ENCODE measurements at places on chromosomes 2 and 18.

- DNase-seq: no peak
Measured at GRCh38 chr2:28828382-28828781, 17.7 kb downstream of the SPDYA start.

DNA sequence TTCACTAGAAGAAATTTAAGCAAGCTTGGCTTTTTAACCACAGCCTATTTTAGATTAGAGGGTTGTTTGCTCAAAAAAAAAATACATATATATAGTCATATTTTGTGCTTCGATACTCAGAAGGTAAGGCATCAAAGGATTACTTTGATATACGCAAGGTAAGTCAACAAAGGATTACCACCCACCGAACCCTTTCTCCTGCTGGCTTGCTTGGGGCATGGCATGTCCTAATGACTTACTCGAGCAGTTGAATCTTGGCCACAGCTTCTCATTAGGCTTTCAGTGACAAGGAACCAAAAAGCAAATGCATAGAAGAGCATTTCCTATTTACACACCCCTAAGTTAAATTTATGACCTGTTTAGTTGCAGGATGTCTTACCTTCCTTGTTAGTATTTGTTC, 295.7 kb downstream of the AGAP1 start:
- DNase-seq: no peak

DNA sequence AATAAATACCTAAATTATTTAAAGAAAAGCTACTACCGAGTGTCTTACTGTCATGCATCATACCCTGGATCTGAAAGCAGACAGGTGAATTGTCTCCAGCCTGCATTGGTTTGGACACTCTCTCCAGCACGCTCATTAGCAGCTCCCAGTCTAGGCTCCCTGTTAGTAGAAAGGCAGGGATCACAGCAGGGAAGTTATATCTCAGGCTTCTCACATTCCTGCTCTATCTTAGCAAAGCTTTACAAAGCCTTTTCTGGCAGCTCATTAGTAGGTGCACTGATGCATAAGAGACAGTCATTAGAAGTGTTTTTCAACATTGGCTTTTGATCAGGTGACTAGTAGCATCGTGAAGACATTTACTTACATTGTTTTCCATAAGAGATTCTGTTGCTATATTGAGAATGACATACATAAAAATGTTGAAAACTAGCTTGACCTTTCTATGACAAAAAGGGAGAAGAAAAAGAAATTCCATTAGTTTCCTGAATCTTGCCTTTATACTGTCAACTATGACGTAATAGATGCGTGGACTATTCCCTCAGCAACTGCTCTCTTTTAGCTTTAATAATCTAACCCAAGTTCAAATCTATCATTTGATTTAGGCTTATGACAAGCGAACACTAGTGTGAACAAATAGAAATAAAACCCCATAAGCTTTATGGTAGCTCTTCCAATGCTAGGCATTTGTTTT, 408.7 kb upstream of the KCNH7 start:
- DNase-seq: no peak

GRCh38 chr2:127740665-127741288, 39.5 kb downstream of the SFT2D3 start:
- no peak for DNase-seq

DNA sequence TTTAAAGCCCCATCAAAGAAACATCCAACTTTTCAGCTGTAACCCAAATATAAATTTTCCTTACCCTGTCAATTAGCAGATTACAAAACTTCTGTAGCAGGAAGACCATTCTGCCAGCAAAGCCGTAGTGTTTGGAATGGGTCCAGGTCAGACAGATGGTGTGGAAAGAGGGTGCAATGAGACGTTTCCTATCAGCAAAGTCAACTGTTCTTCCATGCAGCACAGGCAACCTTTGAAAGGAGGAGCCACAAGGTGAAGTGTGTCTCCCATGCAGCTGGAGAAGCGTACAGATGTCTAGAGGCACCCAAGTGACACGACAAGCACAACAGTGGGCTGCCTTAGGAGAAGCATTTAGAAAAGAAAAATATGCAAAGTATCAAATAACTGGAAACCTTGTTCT, 83.7 kb downstream of the SP3 start:
- no peak for DNase-seq

DNA sequence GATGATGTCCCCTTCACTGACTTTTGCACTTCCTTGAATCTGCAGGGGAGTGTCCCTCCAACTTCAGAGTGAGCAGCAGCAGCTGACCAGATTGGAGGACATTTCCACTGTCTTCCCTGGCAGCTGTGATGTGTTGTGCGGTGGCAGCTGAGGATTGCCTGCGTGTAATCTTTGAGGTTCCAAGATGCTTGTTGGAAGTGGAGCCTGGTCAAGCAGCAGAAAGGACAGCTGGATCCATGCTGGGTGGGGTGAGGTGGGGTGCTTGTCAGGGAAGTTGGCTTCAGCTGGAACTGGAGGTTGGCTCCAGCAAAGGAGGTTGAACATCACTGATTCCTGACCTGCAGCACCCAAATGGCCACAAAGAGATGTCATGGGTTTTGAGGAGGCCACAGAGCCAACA, 64.8 kb downstream of the ST3GAL5 start:
- DNase-seq: no peak

DNA sequence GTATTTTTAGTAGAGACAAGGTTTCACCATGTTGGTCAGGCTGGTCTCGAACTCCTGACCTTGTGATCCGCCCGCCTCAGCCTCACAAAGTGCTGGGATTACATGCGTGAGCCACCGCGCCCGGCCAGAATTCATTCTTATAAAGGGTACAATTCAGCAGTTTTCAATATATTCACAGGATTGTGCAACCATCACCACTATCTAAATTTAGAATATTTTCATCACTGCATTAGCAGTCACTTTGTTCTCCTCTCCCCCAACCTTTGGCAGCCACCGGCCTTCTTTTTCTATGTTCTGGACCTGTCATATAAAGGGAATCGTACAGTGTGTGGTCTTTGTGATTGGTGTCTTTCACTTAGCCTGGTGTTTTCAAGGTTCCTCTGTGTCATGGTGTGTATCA, 40.7 kb downstream of the TCF7L1 start:
- DNase-seq: no peak

- no peak for DNase-seq
Measured at GRCh38 chr2:9410108-9410507, 13.2 kb downstream of the ITGB1BP1 start.

GRCh38 chr18:40431071-40431985, 1523.7 kb upstream of the PIK3C3 start:
- no peak for DNase-seq

GRCh38 chr2:75130171-75130570, 69.1 kb downstream of the TACR1 start:
- no peak for DNase-seq

DNA sequence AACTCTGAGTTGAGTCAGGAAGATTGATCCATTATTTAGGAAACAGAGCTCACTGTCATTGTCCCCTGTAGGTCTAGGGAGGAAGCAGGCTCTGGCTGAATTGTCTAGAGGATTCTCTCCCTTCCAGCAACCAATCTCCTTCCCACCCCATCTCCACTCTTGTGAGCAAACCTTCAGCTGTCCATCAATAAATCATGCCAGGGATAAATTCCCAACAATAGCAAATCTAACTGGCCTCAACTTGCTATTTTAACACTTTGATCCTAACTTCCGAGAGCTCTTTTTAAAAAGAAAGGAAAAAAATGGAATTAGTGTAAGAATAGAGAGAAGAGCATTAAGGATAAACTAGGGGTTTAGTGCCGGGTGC, 53.5 kb downstream of the ATP8B1 start:
- DNase-seq: no peak
